ENCODE measurements at places on chromosomes 2 and 18. TPM values are rescaled to one million over a fixed set of nuclear protein-coding genes. Genes with fewer than 3 reads are reported as not detected.

GRCh38 chr2:207352978-207353671, 176.6 kb upstream of the CREB1 start:
- DNase-seq: no peak

- no peak for DNase-seq
Observed at GRCh38 chr2:88903749-88904353, 212.4 kb downstream of the RPIA start.

DNA sequence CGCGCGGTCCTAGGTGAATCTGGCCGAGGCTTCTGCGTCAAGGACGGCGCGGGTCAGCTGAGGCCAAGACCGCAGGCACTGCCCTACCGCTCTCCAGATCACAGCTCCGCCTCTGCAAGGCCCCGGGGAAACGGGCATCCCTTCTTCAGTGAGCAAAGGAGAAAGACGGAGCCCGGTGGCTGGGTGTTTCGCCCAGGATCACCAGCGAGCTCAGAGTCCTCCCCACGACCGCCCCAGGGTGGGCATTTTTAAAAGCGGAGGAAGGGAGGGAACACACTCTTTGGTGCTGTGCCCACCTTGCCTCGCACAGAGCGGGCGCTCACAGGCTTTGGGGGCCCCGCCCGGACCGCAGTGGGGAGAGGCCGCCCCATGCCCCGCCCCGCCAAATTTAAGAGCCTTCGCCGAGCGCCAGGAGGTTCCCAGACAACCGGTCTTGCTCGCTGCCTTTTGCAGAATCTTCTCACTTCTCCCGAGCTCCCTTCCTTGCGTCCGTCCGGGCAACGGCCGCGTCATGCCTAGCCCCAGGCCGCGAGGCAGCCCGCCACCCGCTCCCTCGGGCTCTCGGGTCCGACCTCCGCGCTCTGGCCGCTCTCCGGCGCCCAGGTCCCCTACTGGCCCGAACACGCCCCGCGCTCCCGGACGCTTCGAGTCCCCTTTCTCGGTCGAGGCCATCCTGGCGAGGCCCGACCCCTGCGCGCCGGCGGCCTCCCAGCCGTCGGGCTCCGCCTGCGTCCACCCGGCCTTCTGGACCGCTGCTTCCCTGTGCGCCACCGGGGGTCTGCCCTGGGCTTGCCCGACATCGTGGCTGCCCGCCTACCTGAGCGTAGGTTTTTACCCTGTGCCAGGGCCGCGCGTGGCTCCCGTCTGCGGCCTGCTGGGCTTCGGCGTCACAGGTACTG, at the start of gene NOTO:
Gene NOTO (plus strand): TSS at position 419 of the 899 bp plus-strand sequence. CDS start 93 bp downstream, at position 512.
- DNase-seq: no peak

DNA sequence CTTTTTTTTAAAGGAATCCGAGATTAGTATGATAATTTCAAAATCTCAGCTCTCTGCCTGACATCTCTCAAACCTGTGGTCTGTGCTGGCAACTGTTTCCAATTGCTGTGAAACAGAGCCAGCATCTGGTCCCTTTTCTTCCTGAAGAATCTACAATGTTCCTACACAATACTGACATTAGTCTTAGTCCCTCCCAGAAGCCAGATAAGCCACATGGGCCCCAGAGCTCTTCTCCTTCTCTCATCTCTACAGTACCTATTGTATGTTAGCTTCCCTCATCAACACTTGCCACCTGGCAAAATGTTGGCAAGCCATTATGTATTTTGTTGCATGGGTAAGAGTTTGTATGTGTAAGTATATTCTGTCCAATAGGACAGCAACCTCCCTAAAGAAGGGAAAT, 62.9 kb upstream of the CDKL4 start:
- no peak for DNase-seq

GRCh38 chr18:27695052-27695451, 481.9 kb downstream of the CDH2 start:
- no peak for DNase-seq

DNA sequence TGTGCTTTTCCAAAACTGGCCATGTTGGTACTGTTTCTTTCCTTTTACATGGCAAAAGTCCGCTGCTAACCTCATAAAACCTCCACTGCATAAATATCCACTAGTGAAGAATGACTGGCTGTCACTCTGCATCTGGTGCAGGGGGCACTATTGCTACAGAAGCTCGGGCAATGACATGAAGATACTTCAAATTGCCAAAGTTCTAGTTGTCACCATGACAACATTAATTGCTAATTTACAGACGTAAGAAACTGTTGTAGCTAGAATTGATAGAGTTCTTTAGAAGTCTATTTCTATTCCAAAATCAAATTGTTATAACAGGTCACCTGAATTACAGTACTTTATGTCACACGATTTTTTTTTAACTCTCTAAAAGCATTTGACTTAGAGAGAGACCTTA, 845 bp downstream of the CFAP210 start:
- no peak for DNase-seq

The TFPI gene
- total RNA-seq: 61.9 TPM

The LYG2 gene
- not detected for total RNA-seq

The RSAD2 gene
- total RNA-seq: 4.0 TPM

The GAL3ST2 gene
- not detected for total RNA-seq

The REEP1 gene
- 28.1 TPM for total RNA-seq

The TP53I3 gene
- 9.7 TPM for total RNA-seq

The GREB1L gene
- 31.4 TPM for total RNA-seq
